ENCODE measurements at places on chromosomes 12 and 14. TPM values are rescaled to one million over a fixed set of nuclear protein-coding genes. Genes with fewer than 3 reads are reported as not detected.

DNA sequence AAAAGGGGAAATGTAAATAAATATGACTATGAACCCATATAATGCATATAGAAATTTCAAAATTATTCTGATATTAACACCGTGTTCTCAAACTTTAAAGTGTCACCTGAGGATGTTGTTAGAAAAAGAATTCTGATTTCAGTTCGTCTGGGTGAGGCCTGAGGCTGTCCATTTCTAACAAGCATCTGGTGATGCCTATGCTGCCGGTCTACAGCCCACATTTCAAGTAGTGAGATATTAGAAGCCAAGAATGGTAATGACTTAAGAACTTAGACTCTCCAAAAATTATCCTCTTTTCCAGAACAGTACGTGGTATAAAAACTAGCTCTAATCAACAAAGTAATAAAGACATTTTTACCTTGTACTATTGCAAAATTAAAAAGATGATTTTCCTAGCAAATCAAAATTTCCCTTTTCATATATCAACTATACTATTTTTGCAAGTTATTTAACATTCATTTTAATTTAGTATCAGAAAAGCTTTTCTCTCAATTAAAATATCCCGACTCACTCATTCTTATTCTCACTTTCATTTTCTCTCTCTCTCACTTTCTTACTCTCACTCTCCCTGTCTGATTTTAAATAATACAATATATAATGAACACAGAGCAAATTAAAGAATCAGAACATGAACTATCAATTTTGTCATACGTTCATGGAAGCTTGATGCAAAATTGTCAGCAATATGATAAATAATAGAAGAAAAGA lies 35.0 kb downstream of the PIK3C2G start:
- no peaks in the 10 kb centered on the region for H3K27me3 ChIP-seq
- no peak for DNase-seq
- H3K36me3 ChIP-seq: peaks cover 2% of the 10 kb centered on the region
- no peak overlapping the region for H3K27ac ChIP-seq

DNA sequence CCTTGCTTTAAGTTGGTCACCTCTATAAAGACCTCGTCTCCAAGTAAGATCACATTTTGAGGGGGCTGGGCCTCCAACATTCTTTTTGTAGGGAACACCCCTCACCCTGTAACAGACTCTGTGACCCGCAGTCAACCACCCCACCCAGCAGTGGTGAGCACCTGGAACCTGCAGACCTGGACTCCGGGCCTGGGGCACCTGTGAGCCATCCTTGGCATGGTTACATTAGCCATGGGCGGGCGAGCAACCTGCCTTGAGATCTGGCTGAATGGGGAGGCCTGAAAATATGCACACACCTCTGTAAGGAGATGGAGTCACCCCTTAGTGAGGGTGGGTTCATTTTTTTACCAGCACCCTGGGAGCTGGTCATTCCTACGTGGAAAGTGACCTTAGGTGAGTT lies 95.3 kb downstream of the RIMBP2 start:
- no peaks in the 10 kb centered on the region for H3K36me3 ChIP-seq
- no peak overlapping the region for H3K27ac ChIP-seq
- H3K4me1 ChIP-seq: no peaks in the 10 kb centered on the region
- no peak overlapping the region for H3K4me3 ChIP-seq
- no peaks in the 10 kb centered on the region for H3K27me3 ChIP-seq

- no peaks in the 10 kb centered on the region for H3K27me3 ChIP-seq
- no peak for DNase-seq
- H3K27ac ChIP-seq: no peak overlapping the region
- H3K4me3 ChIP-seq: no peak overlapping the region
Measured at GRCh38 chr14:101884934-101885576, 79.3 kb upstream of the DYNC1H1 start.

GRCh38 chr12:81325086-81325485 lies 247.2 kb downstream of the ACSS3 start:
- H3K4me3 ChIP-seq: no peak overlapping the region
- DNase-seq: no peak
- no peaks in the 10 kb centered on the region for H3K4me1 ChIP-seq
- H3K27ac ChIP-seq: no peak overlapping the region
- H3K36me3 ChIP-seq: no peaks in the 10 kb centered on the region

Gene DDN
- 0.24 TPM for total RNA-seq

All from suprapubic skin (tissue), 4 donors.